NCI-H524 (cell line): ENCODE measurements at places on chromosomes 5 and 9.

DNA sequence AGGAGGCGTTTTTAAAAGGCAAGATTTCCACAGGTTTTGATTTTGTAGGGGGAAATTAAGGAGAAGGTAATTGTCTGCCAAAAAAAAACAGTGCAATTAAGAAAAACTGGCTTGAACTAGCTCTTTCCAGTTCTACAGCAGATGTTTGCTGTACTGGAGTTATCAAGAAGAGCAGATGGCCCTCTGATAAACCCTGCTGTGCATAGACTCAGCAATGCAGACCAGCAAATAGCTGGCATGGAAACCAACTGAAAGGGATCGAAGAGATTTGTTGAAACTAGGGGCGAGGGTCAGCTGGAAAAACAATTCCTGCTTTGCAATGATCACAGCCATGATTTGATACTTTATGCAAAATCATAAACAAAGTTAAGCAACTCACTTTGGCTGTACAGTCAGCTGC is 17.8 kb upstream of the BHMT start:
- DNase-seq, result peak; percentile 58

GRCh38 chr5:123520677-123521247 is 8.8 kb downstream of the CSNK1G3 start:
- no peak for DNase-seq

- DNase-seq, result peak; percentile 85
Observed at GRCh38 chr5:67209141-67209771, 12.7 kb upstream of the CD180 start.

- DNase-seq, result no peak
Observed at GRCh38 chr9:70250221-70250620, 8.6 kb upstream of the SMC5 start.

DNA sequence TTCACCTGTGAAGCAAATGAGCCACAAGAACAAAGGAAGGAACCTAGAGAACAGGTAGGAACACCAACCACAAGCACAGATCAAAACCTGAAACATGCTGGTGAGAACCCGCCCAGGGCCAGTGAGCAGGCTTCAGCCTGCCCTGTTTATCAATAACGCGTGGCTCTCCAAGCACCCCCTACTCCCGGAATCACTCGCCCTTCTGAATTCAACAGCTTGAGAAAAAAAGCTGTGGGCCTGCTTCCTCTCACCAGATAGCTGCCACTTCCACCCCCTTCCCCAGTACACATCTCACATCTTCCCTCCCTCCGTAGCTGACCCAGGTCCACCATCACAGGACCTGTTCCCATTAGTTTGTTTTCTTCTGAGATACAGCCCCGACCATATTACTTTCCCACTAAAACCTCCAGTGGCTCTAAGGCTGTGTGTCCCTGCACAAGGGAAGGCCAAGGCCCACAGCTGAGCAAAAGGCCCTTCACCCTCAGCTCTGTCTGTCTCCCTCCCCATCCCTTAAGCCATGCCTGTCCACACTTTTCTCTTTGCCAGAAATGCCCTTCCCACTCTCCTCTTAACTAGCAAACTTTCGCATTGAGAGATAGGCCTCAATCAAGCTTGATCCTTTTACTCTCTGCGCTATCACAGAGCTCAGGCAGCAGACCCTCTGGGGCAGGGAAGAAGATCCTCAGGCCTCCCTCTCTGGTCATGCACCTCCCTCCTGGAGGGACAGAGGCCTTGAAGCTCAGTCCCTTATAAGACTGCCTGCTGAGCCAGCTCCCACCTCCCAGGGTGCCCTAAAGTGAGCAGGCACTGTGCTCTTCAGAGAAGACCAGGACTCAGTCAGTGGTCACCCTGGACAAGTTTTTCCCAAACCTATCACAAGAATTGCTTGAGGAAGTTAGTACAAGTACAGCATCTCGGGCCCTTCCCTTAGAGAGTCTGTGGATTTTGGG is 30.1 kb downstream of the B4GALT1 start:
- no peak for DNase-seq

DNA sequence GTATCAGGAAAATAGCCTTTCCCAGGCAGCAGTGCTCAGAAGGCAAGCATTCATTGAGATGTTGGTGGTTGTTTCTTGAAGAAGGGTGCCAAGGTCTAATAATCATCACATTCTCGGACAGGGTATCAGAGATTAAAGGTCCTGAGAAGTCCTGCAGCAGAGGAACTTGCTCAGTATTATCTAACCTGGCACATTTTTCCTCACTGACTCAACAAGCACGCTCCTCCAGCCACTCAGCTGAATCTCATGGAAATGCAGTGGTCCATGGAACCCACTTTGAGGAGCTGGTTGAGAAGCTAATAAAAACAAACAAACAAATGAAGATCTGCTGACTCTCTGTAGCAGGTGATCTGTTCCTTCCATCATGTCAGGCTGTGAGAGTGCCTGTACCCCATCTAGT is 35.3 kb upstream of the ICE1 start:
- no peak for DNase-seq

- no peak for DNase-seq
Observed at GRCh38 chr5:113296676-113297075, 138.1 kb downstream of the TSSK1B start.

DNA sequence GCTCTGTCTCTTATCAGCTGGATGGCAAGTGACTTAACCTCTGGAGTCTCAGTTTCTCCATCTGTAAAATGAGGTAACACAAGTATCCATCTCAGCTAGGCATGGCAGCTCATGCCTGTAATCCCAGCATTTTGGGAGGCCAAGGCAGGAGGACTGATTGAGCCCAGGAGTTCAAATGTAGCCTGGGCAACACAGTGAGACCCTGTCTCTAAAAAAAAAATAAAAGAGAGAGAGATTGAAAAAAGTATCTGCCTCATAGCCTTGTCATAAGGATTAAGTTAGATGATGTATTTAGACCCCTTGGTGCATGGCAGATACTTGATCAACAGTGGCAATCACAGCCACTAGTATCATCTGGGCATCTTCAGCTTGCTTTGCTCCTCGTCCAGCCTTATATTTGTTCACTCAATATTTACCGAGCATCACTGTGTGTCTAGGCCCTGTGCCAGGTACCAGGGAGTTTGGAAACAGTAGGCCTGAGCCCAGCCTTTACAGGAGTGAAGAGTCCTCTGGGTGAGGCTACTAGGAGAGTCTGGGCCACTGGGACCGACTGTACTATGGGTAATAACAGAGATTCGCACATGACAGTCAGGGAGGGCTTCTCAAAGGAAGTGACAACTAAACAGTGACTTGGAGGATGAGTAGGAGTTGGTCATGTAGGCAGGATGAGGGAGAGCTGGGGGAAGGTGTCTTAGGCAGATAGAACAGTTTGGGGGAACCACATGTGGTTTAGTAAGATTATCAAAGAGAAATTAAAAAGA is 34.2 kb downstream of the CORO2A start:
- DNase-seq, result no peak

- DNase-seq, result no peak
Observed at GRCh38 chr5:89950234-89950633, 459.3 kb downstream of the CETN3 start.

- peak; percentile 38 for DNase-seq
Observed at GRCh38 chr5:14663734-14664269, 716 bp upstream of the OTULIN start.

- DNase-seq, result no peak
Observed at GRCh38 chr5:75707911-75708509, 9.2 kb downstream of the POC5 start.

DNA sequence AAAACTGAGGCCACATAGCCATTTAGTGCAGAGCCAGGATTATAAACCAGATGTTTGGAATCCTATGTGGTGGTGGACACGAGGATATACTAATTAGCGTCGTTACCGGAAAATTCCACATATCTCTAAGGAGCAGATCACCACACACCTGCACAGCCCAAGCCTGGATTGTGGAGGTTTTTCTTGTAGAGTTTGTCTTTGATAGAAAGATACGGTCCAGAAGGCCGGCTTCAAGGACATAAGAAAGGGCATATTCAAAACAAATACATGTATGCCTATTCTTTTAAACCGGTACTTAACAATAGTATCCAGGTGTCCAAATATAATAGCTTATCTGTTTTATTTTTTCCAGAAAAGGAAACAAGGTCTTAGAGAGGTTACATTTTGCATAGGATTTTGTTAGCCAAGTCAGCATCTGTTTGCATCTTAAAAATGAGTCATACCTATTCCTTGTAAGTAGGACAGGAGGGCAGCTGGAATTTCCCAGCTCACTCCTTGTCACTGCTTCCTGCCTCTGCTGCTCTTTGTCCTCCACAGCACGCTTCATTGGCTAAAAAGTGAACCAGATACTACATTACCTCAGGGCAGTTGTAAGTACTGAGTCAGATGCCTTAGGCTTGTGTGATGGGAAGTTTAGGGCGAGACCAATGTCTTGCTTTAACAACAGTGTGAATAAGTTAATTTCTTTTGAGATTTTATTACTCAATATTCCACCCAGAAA is 3.6 kb downstream of the TMC1 start:
- no peak for DNase-seq

DNA sequence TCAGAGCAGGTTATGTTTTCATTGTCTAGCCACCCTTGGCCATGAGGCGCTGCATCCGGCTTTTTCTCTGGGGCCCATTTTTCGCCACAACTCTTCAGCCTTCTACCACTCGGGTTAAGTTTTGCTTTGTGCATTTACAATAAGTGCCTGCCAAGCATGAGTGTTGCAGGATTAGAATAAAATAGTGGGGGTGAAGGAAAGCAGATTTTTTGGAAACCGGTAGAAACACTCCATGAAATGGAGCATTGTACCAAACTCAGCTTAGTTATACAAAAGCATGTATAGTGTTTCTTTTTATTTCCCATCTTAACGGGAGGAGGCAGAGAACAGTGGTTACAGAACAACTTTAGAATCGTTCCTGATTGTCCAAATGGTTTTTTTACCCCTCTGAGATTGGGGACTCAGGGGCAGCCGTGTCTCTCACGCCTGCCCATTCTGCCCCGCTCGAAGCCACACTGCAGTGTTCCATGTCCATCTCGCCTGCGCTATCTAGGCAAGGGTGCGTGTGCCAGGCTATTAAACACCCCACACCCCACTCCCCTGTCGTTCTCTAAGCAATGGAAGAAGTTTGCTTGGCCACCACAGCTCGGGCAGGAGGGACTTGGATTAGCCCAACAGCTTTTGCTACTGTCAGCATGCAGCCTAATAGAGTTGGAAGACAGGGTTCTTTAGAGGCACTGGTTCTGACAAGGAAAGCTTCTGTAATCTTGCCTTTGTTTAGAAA is 268.8 kb upstream of the WWC1 start:
- no peak for DNase-seq

- DNase-seq, result no peak
Observed at GRCh38 chr5:43242196-43242595, 50.2 kb downstream of the NIM1K start.

DNA sequence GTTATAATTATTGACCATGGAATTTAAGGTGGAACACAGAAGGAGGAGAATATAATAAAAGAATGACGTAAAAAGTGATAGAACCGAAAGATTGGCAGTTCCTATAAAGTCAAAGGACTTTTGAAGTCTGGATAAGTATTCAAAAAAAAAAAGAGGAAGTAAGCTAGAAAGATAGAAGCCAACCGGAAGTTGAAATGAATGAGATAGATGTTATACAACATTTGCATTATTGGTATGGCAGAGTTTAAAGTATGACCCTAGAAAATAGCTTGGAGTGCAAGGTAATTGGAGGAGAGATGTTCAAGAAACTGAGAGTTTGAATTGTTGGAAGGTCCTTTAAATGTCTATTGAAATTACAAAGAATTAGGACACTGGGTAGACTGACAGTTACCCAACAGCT is 293.6 kb downstream of the FER start:
- DNase-seq, result no peak

DNA sequence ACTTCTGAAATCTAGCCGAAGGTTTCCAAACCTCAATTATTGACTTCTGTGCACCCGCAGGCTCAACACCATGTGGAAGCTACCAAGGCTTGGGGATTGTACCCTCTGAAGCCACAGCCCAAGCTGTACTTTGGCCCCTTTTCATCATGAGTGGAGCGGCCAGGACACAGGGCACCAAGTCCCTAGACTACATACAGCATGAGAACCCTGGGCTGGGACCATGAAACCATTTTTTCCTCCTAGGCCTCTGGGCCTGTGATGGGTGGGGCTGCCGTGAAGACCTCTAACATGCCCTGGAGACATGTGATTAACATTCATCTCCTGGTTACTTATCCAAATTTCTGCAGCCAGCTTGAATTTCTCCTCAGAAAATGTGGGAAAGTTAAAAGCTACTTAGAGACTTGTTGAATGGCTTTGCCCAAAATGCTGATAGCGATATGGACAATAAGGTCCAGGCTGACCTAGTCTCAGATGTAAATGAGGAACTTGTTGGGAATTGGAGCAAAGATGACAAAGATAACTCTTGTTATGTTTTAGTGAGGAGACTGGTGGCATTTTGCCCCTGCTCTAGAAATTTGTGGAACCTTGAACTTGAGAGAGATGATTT is 34.1 kb upstream of the CPLANE1 start:
- no peak for DNase-seq

DNA sequence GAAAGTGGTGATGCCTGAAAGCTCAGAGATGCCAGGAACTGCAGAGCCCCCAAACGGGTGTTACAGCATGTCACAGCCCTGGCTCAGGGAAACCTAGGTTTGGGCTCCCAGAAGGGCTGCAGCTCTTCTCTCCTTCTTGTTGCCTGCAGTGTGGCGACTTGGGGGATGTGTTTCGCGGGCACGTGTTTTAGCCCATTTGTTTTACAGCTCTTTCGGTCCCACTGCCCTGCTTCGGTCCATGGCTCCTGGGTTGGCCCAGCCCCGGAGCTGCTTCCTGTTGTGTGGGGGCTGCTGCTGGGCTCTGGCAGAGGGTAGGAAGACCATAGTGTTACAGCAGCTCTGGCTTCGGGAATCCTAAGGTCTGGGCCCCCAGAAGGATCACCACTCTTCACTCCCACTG is 222.9 kb upstream of the RIOK2 start:
- DNase-seq, result no peak

- no peak for DNase-seq
Observed at GRCh38 chr9:36993933-36994764, 39.9 kb downstream of the PAX5 start.

DNA sequence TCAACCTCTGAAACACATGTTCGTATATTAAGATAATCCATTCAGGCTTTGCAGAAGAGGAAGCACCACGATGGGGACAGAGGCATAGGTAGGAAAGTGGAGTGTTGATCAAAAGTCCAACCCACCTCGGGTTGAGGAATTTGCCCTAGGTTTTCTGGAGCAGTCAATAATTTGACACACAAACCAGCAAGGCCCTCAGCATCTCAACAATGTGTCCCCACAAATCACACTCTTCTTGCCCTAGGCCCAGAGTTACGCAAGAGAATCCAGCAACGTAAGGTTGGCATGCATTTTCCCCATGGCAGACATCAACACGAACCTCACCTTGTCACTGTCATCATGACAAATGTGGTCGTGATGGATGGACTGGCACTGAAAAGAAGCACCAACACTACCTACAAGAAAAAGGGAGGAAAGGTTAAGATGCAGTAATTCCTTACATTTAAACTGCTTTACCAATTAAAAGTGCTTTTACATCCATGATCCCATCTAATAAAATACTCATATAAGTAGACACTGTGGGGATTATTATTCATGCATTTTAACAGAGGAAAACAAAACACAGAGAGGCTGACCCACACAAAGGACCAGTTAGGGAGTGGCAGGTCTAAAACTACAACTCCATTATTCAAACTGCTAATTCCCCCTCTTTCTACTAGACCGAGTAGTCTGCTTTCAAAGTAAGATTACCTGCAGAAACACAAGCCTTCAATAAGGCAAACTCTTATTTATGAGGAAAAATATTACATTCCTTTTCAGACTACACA is 24.4 kb upstream of the RNF38 start:
- DNase-seq, result no peak

- DNase-seq, result no peak
Observed at GRCh38 chr5:178176791-178177190, 10.4 kb downstream of the GMCL2 start.

GRCh38 chr5:159805021-159805420 is 111.3 kb upstream of the ADRA1B start:
- no peak for DNase-seq
